Activated CD4-positive, alpha-beta T cell treated with anti-CD3 and anti-CD28 coated beads for 36 hours (primary cell): ENCODE measurements at places on chromosomes 2 and 18. TPM values are rescaled to one million over a fixed set of nuclear protein-coding genes. Genes with fewer than 3 reads are reported as not detected.
A peak's percentile ranks its signal among the peaks of the same experiment; 100 is the strongest.

The CHRNG gene
- not detected for total RNA-seq

The RNF125 gene
- 22.2 TPM for total RNA-seq

The SLC19A3 gene
- not detected for total RNA-seq

The FBXO48 gene
- total RNA-seq = 2.4 TPM

- no peak overlapping the region for H3K4me3 ChIP-seq
- no peak for DNase-seq
- H3K27ac ChIP-seq = no peak overlapping the region
- peaks cover 2% of the 10 kb centered on the region for H3K27me3 ChIP-seq
- peaks cover 11% of the 10 kb centered on the region for H3K4me1 ChIP-seq
Measured at GRCh38 chr2:162261032-162261945, 18.0 kb upstream of the FAP start.

- no peaks in the 10 kb centered on the region for H3K36me3 ChIP-seq
- no peaks in the 10 kb centered on the region for H3K4me1 ChIP-seq
- no peak overlapping the region for H3K27ac ChIP-seq
- peaks cover 3% of the 10 kb centered on the region for H3K27me3 ChIP-seq
- no peak for DNase-seq
Measured at GRCh38 chr2:67684991-67685390, 287.9 kb downstream of the ETAA1 start.

DNA sequence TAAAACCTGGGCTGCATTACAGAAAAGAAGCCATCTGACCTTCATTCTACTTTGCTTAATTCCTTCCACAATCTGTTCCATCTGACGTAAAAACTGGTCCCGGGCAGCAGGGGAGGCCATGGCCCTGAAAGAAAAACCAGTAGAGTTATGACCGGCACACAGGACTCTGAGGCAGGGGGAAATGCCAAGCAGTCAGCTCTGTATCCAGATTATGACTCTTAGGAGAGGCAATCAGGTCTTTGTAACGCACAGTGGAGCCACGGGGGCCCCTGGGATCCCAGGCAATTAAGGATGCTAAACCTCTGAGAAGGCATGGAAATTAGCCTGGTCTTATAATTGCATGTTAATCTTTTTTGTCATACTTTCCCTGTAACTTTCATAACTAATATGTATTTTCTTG is 78.4 kb downstream of the CCDC93 start:
- H3K4me3 ChIP-seq = no peak overlapping the region
- H3K4me1 ChIP-seq = no peaks in the 10 kb centered on the region
- peaks cover 74% of the 10 kb centered on the region for H3K36me3 ChIP-seq
- H3K27me3 ChIP-seq = no peaks in the 10 kb centered on the region
- DNase-seq = no peak

GRCh38 chr2:126408671-126409070 is 247.3 kb upstream of the GYPC start:
- DNase-seq = no peak
- peaks cover 15% of the 10 kb centered on the region for H3K27me3 ChIP-seq
- no peak overlapping the region for H3K27ac ChIP-seq
- peaks cover 15% of the 10 kb centered on the region for H3K4me1 ChIP-seq
- no peak overlapping the region for H3K4me3 ChIP-seq

- no peak overlapping the region for H3K4me3 ChIP-seq
- no peak for DNase-seq
- H3K4me1 ChIP-seq = peaks cover 2% of the 10 kb centered on the region
- H3K27ac ChIP-seq = no peak overlapping the region
- H3K27me3 ChIP-seq = no peaks in the 10 kb centered on the region
Measured at GRCh38 chr2:215672406-215672805, 236.5 kb upstream of the FN1 start.

DNA sequence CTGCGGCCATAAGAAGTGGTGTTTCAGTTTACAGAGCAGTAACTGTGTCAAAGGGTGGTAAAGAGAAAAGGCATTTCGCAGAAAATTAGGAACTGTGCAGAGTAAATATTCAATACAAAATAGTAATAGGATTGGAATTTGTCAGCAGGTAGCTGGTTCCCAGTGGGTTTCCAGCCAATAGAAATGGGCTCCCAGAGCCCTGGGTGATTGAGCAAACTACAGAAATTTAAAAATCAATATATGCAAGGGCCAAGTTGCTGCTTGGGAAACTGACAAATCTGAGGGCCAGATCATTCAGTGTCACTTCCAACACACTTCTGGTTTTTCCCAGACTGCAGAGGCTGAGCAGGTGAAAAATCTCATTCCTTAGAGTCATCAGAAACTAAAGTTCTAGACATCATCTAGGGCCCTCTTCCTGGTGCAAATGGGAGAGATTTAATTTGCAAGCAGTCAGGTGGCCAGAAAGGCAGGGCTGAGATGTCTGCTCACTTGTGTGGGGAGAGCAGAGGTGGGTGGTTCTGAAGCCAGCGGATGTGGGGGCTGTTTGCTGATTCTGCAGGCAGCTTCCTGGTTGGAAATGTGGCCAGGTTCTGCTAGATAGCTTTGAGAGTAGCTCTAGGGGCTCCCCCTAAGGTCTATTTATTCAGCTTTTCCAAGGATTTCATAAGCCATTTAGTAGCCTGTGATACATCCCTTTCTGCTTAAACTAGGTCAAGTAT is 182.4 kb downstream of the NCK2 start:
- H3K27me3 ChIP-seq = no peaks in the 10 kb centered on the region
- peaks cover 63% of the 10 kb centered on the region for H3K4me1 ChIP-seq
- peaks cover 3% of the 10 kb centered on the region for H3K36me3 ChIP-seq

- peaks cover 59% of the 10 kb centered on the region for H3K36me3 ChIP-seq
- H3K27me3 ChIP-seq = no peaks in the 10 kb centered on the region
- no peaks in the 10 kb centered on the region for H3K4me1 ChIP-seq
- H3K27ac ChIP-seq = no peak overlapping the region
Measured at GRCh38 chr18:9278028-9278427, 56.5 kb upstream of the TWSG1 start.

DNA sequence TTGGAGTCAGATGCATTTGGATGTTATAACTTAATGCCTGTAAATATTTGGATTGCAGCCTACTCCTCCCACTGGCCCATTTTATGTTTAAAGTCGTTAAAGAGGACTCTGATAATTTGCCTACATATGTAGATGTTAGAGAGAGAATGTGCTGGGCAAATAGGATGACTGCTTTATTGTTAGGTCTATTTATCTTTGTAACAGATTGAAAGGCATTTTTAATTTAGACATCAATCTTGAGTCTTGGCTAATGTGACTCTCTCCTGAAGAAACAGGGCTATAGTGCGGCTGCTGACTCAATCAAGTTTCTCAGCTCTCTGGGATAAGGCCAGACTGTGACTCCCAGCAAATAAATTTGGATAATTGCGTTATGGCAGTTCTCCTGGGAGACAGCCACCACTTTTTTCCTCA is 1101.4 kb downstream of the CBLN2 start:
- H3K27me3 ChIP-seq = no peaks in the 10 kb centered on the region
- H3K4me3 ChIP-seq = no peak overlapping the region
- H3K36me3 ChIP-seq = no peaks in the 10 kb centered on the region
- H3K4me1 ChIP-seq = no peaks in the 10 kb centered on the region
- no peak for DNase-seq

DNA sequence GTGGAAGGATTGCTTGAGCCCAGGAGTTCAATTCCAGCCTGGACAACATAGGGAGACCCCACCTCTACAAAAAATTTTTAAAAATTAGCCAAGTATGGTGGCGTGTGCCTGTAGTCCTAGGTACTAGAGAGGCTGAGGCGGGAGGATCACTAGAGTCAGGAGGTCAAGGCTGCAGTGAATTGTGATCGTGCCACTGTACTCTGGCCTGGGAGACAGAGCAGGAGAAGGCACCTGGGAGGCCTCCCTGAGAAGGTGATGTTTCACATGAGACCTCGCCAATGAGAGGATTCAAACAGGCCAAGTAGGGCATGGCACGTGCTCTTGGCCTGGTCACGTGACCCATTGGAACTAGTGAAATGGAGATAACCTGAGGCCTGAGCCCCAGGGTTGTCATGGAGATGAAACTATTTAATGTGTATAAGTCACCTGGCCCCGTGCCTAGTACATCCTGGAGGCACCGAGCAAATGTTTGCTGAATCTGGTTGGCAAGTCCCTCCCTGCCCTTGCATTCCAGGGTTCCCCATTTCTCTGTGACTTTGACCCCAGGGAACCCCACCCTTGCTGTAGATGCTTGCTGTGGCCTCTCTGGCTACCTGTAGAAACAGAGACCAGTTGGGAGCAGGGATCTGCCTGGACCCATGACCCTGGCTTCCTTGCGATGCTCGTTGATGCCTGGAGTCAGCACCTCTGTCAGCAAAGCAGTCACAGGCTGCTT is 26.1 kb upstream of the ROCK2 start:
- no peak overlapping the region for H3K27ac ChIP-seq
- DNase-seq = no peak

DNA sequence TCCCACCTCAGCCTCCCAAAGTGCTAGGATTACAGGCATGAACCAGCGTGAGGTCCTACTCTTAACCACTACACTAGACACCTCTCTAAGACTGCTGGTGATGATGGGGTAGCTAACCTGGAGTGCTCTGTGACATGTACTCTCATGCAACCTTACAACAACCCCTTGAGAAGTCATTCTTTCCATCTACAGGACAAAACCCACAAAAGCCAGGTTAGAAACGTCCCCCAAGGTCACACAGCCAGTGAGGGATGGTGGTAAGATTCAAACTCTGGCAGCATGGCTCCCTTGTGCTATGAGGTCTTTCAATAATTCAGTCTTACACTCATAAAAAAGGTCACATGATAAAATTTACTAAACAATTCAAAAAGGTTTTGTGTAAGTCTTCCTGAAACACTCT is 94.8 kb upstream of the SERTAD2 start:
- peak overlapping the region; percentile 42 for H3K4me3 ChIP-seq
- H3K27me3 ChIP-seq = no peaks in the 10 kb centered on the region
- no peaks in the 10 kb centered on the region for H3K36me3 ChIP-seq

- no peak for DNase-seq
- H3K27me3 ChIP-seq = no peaks in the 10 kb centered on the region
- H3K27ac ChIP-seq = peak overlapping the region; percentile 92
- no peaks in the 10 kb centered on the region for H3K36me3 ChIP-seq
- H3K4me1 ChIP-seq = peaks cover 65% of the 10 kb centered on the region
- peak overlapping the region; percentile 12 for H3K4me3 ChIP-seq
Measured at GRCh38 chr2:227411990-227412350, 24.2 kb upstream of the SCYGR1 start.

DNA sequence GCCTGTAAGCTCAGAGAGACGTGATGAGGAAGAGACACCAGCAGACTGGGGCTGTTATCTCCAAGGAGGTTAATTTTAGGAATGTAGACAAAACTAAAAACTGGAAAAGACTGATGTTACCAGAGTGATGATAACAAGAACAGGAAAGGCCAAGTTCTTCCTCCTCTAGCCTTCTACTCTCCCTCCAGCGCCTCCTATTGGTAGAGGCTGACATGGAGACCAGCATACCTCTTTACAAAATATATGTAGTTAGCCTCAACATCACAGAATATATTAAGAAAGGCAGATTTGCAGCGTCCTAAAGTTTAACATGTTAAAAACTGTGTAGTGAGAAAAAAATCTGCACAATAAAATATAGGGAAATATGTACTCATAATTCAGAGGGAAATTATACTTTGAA is 66.0 kb downstream of the TCF4 start:
- peak; percentile 59 for DNase-seq
- H3K36me3 ChIP-seq = no peaks in the 10 kb centered on the region
